Dermis microvascular lymphatic vessel endothelial cell (primary cell): ENCODE measurements at places on chromosomes 2 and 18. TPM values are rescaled to one million over a fixed set of nuclear protein-coding genes. Genes with fewer than 3 reads are reported as not detected.

DNA sequence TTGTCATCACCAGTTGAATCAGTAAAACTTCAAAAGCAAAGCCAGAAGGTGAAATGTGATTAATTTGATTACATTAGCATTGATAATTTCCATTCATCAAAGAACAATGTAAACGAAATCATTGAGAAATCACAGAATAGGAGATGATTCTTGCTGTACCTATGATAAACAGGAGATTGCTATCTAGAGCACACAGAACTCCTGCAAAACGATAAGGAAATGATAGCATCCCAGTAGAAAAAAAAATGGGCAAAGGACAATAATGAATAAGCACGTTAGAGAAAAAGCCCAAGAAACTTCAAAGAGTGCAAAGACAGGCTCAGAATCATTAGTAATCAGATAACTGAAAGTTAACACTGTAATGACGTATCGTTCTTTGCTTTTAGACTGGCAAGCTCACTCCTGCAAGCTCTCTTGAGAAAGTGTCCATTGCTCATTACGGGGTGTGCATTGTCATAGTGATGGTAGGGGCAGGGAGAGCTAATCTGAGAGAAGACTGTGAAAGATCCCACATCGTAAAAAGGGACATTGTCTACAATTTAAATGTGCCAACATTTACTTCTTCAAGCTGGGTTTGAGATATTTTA is 143.6 kb downstream of the SPP2 start:
- no peak for DNase-seq

DNA sequence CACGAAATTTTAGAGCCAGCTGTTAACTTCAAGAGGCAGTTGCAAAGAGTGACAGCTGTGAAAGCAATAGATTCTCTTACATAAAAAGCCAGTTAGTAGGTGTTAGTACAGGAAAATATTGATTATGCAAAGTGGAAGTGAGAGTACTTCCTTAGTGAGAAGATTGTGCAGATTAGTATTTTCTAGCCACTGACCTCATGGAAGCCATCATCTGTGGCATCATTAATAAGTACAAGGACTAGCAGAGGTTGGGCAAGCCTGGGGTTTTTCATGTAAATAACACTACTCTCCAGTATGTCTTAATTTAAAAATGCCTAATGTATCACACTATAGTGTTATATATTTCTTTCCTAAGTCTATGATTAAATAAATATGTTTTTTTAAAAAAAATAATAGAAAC is 166.2 kb upstream of the DTNA start:
- no peak for DNase-seq

DNA sequence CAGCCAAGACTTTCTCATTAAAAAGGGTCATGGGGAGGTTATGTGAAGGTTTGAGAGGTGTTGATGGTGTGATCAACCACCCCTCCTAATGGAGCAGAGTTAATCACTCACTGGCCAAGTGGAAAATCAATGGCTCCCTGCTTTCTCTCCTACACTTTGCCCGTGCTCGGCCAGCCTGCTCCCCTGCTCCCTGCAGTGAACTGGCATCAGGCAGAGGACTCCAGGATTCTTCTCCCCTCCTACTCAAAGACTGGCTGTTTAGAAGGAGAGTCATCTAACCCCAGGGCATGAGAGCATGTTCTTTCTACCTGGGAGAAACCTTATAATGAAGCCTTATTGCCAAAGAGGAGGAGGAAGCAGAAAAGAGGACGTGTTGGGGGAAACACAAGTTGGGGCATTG is 74.9 kb downstream of the SGPP2 start:
- DNase-seq = no peak

GRCh38 chr2:160575368-160575767 is 81.8 kb upstream of the RBMS1 start:
- no peak for DNase-seq

DNA sequence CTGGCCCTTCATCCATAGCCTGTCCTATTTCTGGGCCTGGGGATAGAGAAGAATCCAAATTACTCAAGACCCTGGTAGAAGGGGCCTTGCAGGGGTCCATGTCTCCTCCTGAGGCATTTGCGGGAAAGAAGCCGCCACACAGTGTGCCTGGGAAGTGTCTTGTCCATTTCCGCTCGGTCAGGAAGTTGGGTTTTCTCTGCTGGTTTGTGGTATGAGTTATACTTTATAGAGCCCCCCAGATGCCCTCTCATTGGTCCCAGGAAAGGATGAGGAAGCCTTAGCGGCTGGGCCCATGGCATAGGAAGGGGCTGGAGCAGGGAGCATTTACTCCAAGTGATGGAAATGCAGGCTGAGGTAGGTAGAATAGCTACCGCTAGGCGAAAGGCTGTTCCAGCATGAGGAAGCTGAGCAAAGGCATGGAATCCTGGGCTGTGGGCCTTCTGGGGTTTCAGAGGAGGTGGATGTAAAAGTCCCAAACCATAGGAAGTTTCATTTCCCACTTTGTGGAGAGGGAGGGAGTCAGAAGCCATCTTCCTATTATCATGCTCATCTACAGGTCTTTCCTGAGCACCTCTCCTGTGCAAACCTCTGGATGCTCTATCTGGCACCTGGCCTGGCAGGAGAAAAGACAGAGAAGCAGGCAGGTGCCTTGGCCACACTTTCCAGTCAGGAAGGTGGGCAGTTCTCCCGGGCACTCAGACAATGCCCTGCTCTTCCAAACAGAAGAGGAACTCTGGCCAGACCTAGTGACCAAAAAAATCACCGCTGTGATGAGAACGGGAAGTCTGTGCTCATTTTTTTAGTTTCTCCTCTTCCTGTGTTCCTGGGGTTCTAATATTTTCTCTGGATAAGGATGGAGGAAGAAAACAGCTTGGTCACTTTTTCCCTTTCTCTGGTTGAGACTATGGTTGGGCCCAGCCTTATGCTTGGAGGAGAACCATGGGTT is 2.6 kb upstream of the CD207 start:
- no peak for DNase-seq

DNA sequence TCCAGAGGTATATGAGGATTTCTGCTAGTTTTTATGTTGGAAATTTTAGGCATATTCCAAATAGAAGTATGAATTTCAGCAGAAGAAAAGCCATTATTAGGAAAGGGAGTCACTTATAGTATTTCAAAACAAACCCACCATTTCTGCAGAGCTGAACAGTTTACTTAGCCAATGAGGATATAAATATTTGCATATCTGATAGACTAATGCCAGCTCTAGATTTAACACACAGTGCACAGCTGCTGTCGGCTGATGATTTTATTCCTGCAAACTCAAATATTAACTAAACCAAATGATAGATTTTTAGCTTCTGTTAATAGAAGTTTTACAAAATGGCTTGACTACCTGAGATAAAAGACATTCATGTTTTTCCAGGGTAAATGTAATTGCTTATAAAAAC is 375.8 kb upstream of the FANCL start:
- no peak for DNase-seq

The RIT2 gene
- total RNA-seq = not detected in 2 replicates

The REG3G gene
- not detected in 2 replicates for total RNA-seq

DNA sequence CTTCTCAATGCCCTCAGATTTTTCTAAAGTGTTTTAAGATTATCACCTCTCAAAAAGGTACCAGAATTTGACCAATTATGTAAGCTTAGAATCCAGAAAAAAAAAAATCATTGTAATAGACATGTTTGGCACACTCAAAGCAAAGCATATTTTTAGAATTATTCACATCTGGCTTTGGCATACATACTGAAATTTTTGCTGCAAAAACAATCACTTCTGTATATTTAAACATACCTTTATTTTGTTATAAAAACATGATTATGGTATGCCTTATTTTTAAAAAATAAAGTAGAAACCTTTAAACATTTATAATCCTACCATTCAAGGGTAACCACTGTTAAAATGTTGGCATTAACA is 143.3 kb downstream of the ESCO1 start:
- DNase-seq = no peak

The SERPINB2 gene
- total RNA-seq = not detected in 2 replicates

- no peak for DNase-seq
Observed at GRCh38 chr2:226873826-226874225, 38.0 kb downstream of the RHBDD1 start.

The WDFY1 gene
- 87.0 and 93.8 TPM in 2 replicates for total RNA-seq

DNA sequence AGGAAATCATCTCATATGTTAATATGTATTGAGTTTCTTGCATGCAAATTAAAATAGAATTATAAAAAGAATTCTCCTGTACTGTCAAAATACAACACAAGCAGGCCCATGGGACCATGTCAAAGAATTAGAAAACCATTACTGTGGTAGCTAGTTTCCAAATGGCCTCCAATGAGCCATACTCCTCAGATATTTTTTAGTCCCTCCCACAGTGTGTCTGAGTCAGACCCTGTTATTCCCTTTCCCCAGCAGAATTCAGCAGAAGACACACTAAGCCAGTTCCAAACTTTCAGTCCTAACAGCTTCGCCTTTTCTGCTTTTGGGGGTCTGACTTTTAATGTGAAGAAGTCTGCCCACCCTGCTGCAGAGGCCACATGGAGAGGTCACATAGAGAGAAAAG is 86.7 kb downstream of the FIGN start:
- DNase-seq = no peak

DNA sequence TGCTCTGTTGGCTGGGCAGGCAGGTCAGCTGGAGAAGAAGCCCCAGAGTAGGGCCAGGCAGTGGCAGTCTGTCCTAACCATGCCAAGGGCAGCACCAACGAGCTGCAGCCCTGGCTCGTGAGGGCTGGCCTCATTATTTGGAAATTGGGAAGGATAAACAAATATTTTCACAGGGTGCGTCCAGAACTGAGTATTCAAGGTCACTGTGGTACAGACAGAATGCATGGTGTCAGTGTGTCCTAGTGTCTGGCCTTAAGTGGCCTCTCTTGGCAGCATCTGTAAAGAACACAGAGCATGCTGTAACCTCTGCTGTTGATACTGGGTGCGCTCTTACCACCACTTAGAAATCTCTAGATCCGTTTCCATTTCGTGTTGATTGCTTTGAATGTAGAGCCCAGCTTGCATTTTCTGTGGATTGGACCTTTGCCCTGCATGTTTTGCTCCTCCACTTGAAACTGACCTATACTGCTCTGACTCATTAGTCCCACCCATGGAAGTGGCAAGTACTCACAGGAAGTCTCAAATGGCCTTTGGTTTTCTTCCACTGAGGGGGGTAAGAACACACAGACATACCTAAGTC is 88.2 kb downstream of the GREB1L start:
- no peak for DNase-seq

DNA sequence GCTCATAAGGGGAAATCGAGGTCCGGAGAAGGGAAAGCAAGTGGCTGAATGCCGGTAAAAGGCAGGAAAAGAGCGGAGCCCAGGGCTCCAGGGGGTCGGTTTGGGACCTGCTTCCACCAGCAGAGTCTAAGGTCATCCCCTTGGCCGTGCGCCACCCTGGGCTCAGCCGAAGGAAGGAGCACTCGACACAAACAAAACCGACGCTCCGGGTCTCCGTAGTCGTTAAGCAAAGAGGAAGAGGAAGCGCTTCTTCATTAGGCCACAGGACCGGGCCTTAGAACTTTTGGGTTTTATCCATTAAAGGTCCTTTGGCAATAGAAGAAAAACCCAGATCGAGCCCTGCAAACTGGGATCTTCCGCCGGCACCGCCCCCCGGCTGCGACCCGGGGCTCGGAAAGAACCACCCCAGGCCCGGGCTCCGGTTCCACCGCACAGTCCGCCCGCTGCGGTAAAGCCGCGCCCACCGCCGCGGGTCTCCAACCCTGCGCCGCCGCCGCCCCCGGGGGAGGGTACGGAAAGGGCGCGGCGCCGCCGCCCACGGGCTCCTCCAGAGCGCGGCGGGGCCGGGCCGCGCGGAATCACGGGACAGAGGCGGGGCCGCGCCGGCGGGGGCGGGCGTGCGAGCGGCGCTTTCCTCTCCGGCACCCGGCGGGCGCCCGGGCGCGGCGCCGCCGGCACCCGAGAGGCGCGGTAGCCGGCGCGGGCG is at the start of gene TTL:
TSS of gene TTL (plus strand) at position 629 of the 706 bp plus-strand sequence. CDS start 189 bp downstream, outside the sequence.
- DNase-seq = no peak

DNA sequence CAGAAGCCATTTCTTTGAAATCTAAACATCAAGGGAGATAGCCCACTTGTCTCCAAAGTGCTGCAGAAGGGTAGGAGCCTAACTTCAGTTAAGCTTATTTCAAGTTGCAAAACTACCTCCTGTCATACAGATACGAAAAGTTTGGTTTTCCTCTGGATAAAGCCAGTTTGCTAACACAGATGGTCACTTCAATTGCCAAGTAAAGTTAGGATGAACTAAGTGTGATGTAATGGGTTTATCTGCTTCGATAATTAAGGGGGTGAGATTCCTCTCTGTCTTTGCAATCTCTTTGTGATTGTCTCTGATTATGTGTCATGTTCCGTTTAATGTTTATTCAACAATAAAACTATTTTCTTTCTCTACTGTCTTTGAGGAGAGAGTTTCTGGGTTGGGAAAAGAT is 156.4 kb downstream of the SLC39A10 start:
- DNase-seq = no peak

DNA sequence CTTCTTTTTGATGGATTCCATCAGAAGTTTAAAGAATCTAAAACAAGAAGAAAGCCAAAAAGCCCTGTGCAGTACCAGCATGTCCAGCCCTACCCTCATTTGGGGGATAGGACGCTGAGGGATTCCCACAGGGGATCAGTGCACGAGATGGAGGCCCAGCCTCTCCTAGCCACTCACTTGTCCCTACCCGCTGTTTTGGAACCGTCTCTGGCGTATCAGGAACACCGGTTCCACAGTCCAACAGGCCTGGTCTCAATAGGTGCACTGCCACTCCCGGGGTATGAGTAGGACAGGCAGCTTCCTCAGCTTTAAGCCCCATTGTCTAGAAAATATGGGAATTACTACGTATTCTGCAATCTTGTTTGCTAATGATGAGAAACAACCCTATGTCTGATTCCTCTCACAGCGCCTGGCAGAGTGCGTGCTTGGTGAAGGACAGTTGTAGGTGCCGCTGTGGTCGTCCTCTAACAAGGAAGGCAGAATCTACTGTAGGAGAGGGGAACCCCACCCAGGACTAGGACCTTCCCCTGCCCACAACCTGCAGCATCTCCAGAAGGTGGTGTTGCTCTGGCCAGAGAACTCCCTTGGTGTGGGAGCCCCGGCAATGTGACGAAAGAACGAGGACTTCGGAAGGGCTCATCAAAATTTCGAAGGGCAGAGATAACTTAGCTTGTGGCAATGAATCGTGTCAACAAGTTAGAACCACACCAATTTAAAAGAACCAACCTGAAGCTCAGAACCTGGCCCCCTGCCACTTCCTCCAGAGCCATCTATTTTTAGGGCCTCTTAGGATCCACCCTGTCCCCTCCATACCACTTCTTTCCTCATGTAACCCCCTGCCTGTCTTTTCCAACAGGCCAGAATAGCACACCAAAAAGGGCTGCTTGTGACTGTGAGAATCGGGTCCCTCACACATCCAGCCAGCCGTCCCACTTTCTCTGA is 71.7 kb downstream of the POLR1A start:
- no peak for DNase-seq

The NEB gene
- total RNA-seq = 0.39 and 0.63 TPM in 2 replicates

DNA sequence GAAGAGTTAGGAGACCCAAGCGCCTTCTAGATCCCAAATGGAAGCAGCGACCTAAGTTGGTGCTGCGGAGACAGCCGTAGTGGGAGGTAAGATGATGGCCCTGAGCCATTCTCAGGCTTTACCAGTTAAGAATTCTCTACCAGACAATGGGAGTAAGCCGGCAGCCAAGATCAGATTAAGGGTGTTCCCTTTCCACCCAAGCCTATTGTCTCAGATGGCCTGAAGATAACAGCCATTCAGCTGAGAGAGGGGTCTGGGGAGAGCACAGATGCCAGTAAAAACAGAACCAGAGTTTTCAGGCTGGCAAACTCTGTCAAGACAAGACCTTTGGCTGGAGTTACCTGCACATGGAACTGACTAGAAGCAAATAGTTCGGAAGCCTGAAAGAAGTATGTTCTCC is 191.7 kb upstream of the HAAO start:
- no peak for DNase-seq

GRCh38 chr2:155895016-155895415 is 437.5 kb downstream of the NR4A2 start:
- DNase-seq = no peak

GRCh38 chr2:167534443-167534842 is 646.2 kb downstream of the XIRP2 start:
- no peak for DNase-seq
